Lower lobe of right lung (tissue), 2 donors: ENCODE measurements at places on chromosomes 2 and 18. TPM values are rescaled to one million over a fixed set of nuclear protein-coding genes. Genes with fewer than 3 reads are reported as not detected.

DNA sequence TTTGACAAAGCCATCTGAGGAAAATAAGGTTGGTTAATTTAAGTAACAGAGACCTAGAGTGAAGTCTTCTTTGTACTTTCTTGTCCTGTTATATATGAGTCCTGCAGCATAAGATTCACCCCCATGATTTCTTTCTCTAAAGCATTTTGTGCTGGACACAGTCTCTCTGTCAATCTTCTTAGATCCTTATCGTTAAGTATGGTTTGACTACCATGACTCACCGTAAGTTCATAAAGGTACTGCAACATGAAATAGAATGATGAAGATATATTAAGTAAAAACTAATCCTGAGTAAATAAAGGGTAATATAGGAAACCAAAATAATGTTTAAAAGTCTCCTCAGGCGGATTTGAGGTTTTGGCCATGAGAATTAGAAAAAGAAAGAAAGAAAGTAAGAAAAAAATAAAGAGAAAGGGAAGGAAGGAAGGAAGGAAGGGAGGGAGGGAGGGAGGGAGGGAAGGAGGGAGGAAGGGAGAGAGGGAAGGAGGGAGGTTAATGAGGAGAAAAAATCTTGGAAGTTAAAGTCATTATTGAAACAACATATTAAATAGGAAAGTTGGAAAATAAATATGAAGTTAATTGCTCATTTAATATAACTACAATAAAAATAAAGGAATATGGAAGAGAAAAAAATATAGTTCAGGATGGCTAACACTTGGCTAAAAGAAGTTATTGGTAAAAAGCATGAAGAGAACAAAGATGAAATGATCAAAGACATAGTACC is 980.3 kb upstream of the CDH2 start:
- no peak for DNase-seq

- DNase-seq: no peak
Measured at GRCh38 chr2:105795575-105795934, 50.8 kb downstream of the NCK2 start.

DNA sequence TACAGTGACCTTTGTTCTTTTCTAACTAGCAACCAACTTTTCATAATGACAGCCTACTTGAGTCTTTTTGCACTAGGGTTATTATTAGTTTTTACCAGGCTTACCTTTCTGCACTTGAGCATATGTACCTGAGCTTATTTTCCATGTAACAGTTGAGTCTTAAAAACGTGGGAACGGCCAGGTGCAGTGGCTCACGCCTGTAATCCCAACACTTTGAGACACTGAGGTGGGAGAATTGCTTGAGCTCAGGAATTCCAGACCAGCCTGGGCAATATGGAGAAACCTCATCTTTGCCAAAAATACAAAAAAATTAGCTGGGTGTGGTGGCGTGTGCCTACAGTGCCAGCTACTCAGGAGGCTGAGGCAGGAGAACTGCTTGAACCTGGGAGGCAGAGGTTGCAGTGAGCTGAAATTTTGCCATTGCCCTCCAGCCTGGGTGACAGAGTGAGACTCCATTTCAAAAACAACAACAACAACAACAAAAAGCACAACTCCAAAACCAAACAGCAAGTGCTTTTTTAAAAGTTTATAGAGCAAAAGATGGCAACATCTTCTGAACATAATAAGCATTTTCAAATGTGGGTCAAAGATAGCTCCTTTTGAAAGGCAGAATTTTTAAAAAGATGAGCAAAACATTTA is 57.1 kb upstream of the CD28 start:
- DNase-seq: no peak

BMP10 gene
- total RNA-seq: 0.24 TPM

SP100 gene
- total RNA-seq: 162 TPM
